ENCODE measurements at places on chromosomes 5 and 9. TPM values are rescaled to one million over a fixed set of nuclear protein-coding genes. Genes with fewer than 3 reads are reported as not detected.

TAF11L3 gene
- polyA plus RNA-seq: not detected

- no peak for DNase-seq
Measured at GRCh38 chr9:93121316-93122241, 12.5 kb downstream of the NINJ1 start.

PKD2L2 gene
- polyA plus RNA-seq: not detected

GRCh38 chr9:134742822-134743535 lies 101.4 kb downstream of the COL5A1 start:
- no peak for DNase-seq

GRCh38 chr5:16946725-16947124 lies 10.6 kb upstream of the MYO10 start:
- DNase-seq: no peak

GRCh38 chr5:115557667-115558387 lies 13.3 kb upstream of the FEM1C start:
- peak; percentile 13 for DNase-seq

CCNJL gene
- polyA plus RNA-seq: not detected

DNA sequence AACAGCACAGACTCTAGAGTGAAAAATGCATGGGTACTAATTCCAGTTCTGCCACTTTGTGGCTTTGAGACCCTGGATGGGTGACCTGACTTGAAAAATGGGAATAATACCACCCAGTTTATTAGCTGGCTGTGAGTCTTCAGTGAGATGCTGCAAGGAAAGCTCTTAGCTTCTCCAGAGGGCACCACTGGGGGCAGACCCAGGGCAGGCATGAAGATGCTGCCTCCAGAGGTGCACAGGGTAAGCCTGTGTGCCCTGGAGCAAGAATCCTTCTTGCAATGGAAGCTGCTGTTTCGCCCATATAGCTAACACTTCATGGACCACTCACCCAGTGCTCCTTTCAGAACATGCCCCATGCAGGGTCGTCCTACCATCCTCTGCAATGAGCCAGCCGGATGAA lies 75.7 kb downstream of the C5orf15 start:
- DNase-seq: no peak

DNA sequence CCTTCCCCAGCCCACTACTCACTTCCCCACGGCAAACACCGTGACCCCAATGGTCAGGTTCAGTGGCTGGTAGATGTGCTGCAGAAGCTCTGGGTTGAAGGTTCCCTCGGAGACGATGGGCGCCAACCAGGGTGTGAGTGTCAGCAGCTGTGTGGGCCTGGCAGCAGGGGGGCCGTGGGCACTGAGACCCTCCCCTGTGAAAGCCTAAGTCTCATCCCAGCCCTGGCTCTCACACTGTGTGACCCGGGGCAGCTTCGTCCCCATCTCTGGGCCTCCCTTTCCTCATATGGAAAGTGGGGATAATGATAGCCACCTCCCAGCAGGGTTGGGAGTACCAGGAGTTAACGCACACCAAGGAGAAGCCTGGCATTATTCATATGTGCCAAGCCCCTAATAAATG lies 8.6 kb downstream of the GBGT1 start:
- no peak for DNase-seq

BTNL9 gene
- not detected for polyA plus RNA-seq

SOWAHA gene
- not detected for polyA plus RNA-seq

OTP gene
- polyA plus RNA-seq: not detected

DNA sequence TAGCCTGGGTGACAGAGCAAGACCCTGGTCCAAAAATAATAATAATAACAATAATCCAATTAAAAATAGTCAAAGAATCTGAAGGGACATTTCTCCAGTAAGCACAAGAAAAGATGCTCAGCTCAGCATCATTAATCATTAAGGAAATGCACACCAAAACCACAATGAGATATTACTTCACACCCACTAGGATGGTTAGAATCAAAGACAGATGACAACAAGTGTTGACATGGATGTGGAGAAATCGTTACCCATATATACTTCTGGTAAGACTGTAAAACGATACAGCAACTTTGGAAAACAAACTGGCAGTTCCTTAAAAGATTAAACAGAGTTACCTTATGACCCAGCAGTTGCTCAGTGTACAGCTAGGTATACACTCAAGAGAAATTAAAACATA lies 5.3 kb upstream of the FANCG start:
- no peak for DNase-seq

POLR1E gene
- 16.9 TPM for polyA plus RNA-seq

DNA sequence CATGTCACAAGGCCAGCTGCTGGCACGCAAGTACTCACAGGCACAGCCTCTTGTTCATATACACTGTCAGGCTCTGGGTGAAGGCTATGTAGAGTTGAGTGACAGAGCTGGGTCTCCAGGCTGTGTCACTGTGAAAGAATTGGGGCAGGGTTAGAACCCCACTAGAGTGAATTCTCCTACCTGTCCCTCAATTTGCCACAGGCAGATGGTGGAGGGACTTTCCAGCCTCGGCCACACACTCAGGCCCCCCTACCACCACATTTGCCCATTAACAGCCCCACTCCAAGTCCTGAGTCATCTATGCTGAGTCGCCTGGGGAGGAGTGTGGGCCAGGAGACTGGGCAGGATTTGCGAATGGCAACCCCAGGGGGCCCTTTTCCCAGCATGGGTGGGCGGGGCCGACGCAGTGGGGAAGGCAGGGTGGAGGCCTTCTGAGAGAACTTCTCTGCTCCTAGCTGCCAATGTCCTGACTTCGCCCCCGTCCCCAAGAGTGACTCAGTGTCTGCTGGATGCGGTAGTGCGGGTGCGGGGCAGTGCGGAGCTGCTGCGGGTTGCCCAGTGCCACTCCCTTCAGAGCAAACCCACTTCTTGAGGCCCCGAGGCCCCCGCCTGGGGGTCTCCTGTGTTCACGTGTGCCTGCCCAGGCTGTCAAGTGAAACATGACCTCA lies 50.3 kb upstream of the PSD2 start:
- DNase-seq: peak; percentile 96

DNA sequence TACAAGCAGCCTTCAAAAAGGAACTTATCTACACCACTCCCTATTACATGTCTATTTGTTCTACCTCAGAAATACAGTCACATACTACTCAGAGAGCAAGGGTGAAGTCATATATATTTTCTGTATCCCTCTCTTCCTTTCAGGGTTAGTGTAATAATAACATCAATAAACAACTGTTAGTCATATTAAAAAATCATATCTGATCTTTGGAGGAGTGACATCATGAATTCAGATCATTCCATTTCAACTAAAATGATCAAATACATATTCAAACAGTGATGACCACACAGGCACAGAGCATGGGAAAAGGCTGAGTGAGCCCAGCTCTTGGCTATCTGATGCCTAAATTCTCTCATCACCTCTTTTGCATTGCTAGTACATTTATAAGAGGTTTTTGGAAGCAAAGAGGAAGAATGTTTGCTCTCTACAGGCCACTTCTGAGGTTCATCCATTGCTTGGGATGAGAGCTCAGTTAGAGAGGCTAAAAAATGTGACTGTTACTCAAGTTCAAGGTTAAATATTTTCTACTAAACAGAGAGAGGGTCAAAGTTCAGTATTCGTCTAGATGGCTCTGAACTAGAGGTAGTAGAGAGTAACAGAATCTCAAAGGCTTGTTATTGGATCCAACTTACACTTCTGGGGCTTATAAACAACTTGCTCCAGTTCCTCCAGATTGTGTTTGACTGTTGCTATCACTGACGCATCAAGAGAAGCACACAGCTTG lies 39.0 kb downstream of the RIGI start:
- DNase-seq: peak; percentile 37

DNA sequence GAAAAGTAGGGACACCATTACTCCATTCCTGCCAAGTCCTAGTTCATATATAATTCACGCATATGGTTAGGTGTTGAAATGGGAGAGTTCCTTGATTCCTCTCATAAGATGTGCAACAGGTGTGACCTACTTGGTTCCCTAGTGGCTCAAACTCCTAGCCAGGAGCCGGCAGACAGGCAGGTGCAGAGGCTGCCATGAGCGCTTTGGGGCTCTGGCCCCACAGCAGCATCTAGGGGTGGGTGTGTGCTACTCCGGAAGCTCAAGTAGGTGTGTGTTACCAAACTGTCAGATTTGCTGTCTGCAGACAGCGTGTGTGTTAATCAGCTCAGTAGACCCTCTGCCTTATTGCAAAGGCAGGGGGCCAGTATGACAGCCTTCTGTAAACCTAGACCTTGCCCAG lies 1652.4 kb upstream of the ACO1 start:
- DNase-seq: no peak

DNA sequence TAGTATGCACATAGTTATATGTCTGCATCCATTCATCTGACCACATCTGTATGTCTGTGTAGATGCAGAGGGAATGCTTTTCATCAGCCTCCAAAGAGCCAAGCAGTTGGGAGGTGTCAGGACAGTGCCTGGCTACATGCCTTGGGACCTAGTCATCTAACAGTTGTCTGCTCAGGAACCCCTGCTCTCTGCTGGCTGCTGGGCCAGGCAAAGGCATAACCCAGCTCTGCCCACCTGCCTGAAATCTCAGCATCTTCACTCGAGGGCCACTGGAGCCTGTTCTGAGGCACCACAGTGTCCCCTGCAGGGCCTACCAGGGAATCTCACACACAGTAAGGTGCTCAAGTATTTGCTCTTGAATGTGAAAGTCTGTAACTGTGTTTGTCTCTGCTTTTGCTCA lies 3.7 kb downstream of the C9orf50 start:
- DNase-seq: peak; percentile 88

SUSD3 gene
- polyA plus RNA-seq: not detected

- no peak for DNase-seq
Measured at GRCh38 chr9:7542693-7543092, 256.9 kb downstream of the DMAC1 start.

GRCh38 chr9:35771075-35771433 lies 17.0 kb upstream of the MSMP start:
- DNase-seq: no peak

GRCh38 chr9:136093995-136094881 lies 851 bp downstream of the NACC2 start:
- DNase-seq: peak; percentile 83

HRH2 gene
- polyA plus RNA-seq: not detected

DNA sequence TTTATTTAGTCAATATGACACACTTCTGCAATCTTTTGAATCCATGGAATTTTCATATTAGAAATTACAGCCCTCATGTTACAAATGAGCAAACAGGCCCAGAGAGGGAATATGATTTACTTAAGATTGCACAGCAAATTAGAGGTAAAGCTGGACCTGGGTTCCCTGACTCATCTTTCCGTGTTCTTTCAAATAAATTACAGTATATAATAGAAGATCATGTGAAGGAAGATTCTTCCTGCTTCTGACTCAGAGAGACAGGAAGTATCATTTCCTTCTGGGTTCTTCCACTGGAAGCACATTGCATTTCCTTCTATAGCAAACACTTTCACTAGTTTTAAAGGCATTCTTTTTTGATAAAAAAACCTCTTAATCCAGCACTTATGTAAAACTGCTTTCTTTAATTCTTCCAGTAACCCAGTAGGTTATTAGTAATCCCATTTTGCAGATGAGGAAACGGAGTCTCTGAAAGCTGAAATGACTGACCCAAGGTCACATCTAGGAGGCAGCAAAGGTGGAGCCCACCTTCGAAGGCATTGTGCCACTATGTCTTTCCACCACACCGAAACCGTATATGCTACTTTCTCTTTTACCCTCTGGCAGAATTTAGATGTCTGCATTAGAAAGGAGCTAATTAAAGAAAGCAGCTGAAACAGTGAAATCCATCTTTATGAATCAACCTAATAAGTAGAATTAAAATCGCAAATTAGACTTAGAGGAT lies 566.7 kb upstream of the KLF4 start:
- peak; percentile 74 for DNase-seq
